AG04449 (cell line): ENCODE measurements at places on chromosomes 12 and 14.

DNA sequence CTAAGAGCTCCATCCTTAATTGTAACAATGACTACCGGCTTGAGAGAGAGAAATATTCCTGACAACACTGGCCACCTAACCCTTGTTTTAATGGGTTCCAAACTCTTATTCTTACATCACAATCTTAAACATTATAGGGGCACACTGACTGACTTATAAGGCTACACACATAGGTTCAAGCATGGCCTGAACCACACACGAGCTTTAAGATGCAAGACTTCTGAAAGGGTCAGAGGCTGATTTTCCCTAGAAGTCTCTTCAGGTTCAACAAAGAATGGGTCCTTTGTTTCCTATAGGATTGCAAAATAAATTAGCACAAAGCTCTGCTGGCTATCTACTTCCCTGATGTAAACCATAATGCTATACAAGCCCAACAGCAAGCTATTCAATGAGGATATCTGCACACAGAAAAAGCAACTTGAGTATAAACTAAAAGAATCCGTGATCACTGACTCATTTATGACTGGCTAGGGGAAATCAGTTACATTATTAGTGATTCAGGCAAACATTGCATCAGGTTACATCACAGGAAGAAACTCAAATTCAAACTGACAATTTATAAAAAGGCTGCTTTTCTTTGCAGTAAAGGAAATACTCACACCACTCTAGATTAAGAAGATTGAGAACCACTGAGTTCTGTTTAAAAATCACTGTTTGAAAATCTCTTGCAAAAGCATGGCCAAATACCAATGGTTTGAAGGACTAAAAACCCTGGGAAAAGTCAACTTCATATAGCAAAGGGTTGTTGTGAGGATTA lies 8.5 kb downstream of the BTG1 start:
- DNase-seq = peak; percentile 65

DNA sequence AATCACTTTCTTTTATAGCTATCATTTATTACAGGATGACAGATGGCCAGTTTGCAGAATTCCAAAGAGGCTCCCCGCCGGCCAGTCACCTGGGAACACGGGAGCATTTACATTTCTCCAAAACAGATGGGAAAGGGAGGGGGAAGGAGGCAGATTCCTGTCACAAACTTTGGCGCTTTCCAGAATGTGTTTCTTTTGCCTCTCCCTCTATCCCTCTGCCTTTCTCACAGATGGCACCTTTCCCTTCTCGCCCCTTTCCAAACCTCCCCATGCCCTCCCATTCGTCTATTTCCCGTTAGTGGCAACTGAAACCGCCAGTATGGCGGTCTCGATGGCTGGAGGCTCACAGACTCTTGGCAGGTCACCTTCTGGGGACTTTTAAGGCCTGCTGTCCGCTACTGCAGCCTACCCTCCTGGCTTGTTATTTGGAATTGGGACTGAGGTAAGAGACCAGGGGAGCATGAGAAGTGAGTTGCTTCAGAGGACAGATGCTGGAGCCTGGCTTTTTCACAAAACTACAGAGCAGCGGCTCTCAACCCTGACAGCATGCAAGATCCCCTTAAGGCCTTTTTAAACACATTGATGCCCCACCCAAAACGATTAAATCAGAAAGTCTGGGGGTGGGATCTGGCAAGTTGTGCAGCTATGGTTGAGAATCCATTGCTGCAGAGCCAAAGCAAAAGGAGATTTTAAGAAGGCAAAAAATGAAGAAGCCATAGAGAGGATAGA lies 161.5 kb upstream of the VASH1 start:
- DNase-seq = no peak

DNA sequence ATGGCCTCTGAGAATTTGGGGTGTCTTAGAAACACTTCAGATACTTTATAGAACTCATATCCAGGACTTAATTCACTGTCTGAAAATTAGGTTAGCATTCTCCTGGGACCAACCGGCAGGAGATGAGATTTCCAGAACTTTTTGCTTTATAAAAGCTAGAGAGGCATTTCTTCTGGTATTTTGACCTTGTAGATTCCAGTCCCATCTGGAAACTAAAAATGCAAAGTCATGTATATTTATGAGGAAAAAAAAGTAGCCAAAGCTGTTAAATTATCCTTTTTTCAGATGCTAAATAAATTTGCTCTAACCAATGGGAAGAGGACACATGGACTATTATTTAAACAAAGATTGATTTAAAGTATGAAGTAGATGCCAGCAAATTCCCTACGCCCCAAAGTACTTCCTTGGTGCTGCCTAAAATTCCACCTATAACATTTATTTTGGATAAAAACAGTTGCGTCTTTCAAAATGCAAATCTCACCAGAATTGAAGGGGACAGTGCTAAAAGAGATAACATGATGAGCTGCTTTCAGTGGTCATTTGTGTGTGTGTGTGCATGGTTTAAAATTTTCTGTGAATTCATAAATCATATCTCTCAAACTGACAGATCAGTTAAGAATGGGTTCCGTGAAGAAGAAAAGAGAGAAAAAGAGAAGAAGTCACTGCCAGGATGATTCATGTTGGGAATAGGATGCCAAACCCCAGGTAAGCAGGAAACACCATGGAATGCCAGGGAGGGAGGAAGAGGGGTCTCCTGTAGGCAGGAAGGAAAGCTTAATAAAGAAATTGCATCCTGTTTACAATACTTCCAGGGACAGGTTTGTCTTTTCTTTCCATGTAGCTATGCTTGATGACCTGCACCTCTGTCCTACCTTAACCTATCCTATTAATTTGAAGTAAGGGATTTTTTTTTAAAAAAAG lies 97.7 kb upstream of the RGS6 start:
- DNase-seq = no peak

DNA sequence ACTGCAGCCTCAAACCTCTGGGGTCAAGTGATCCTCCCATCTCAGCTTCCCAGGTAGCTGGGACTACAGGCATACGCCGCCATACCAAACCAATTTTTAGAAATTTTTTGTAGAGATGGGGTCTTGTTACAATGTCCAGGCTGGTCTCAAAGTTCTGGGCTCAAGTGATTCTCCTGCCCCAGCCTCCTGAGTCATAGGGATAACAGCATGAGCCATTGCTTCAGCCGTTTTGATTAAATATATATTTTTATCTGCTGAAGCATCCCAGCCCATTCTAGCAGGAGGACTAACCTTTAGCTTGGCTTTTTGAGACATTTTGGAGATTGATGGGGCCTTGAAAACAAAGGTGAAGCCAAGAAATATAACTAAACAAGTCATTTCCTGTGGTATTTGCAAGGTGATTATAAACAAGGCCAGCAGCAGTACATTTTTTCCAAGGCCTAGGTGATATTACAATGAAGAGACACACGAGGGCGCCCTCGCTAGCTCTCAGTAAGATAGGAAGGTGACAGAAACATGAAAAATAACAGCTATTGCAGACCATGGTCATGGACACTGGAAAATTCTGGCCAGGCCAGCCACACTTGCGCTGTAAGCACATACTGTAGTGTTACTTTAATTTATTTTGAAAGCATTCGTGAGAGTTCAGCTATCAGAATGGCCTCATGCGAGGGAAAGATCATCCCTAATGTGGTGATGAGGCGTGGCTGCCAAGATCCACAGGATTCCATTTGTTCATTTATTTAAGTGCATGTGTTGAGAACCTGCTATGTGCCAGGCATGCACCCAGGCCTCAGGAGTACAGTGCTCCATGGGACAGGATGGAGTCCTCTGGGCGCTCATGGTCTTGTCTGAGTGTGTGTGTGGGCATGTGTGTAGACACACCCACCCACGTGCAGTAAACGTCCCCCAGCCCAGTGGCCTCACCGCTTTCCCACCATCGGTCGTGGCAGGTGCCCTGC lies 63.5 kb downstream of the DGLUCY start:
- no peak for DNase-seq

DNA sequence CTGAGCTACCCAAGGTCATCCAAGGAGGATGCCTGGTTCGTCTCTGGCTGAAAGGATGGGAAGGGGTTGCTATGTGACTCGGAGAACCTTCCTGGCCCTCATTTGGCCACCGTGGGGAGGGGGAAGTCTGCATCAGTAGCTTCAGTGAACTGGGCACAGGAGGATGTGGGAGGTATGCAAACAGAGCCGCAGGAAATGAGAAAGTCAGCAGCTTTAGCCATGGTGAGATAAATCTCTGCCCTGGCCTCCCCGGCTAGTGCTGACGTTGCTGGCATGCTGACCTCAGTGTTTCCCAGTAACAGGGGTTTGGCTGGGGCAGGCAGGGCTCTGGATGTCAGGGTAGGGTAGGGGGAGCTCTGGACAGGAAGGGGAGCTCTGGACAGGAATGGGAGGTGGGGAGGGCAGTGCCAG lies 2.3 kb upstream of the CEBPE start:
- DNase-seq = no peak

GRCh38 chr12:107602446-107602845 lies 83.2 kb upstream of the PWP1 start:
- no peak for DNase-seq

- no peak for DNase-seq
These were observed 242.4 kb upstream of the TBX3 start for GRCh38 chr12:114926341-114926740.
